ENCODE measurements at places on chromosomes 11 and 22.

- DNase-seq: no peak
These were observed 47.6 kb downstream of the BRD1 start for GRCh38 chr22:49779853-49780697.

DNA sequence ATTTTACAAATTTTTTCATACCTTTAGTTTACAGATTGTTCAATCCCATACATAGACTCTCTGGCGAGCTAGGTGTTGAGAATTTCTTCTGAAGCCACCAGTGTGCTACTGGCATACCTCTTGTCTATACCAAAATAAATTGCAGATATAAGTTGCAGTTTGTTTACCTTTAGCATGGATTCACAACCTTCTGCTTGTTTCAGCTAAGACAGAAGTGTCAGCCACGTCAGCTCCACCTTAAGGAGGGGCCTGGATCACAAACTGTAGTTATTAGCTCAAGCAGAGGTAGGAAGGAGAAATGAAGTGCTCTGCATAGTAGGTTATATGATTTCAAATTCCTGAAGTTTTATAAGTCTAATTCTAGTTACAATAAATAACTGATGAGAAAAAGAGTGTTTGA lies at the start of gene NXPE4:
Gene NXPE4 (minus strand): TSS at position 216 of the 400 bp plus-strand sequence. CDS start 1,027 bp downstream, outside the sequence.
- no peak for DNase-seq

- no peak for DNase-seq
These were observed 16.3 kb downstream of the PARVA start for GRCh38 chr11:12393691-12394090.

DNA sequence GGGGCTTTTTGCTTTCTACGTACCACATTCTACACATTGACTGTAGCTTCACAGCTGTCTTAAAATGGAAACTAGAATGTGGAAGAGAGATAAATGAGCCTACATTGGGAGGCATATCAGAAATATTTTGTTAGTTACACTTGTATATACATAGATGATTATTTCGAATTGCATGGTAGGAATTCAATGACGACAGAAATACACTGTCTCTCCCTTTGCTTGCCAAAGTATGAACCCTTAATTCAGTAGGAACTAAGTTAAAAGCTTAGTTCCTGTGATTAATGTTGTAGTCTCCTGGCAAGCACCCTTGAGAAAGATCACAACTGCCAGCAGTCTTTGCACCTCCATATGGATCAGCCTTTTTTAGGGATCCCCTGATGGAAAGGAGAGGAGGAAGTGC lies 10.1 kb downstream of the C11orf87 start:
- DNase-seq: no peak

DNA sequence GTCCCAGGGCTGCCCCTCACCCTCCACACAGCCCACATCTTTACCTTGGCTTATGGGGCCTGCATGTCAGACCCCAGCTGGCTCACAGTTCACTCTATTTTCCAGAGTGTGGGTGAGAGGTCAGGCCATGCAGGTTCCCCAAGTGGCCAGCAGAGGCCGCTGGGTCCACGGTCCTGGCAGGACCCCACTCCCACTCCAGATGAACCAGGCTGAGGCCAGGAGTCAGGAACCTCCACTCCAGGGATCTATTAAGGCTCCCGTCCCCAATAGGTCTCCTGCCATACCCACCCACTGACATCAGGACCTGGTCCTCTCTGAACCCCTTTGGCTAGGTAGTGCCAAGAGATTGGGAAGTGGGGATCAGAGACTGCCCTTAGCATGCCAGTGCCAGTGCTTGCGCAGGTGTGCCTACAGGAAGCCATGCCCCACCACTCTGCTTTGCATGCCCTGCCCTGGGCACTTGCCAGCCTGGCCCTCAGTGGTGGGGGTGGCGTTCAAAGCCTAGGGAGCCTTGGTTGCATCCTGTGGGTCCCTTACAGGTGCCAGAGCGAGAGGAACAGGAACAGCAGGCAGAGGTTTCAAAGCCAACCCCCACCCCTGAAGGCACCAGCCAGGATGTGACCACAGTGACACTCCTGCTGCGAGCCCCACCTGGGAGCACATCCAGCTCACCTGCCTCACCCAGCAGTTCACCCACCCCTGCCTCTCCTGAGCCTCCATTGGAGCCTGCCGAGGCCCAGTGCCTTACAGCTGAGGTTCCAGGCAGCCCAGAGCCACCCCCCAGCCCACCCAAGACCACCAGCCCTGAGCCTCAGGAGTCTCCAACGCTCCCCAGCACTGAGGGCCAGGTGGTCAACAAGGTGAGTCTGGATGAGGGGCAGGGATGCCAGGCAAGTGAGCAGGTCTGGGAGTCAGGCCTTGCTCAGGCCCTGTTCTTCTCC lies 8.3 kb downstream of the SMTN start:
- DNase-seq: peak; percentile 38

- DNase-seq: no peak
These were observed 58.7 kb upstream of the ATXN10 start for GRCh38 chr22:45612940-45613339.

- DNase-seq: no peak
These were observed 1.6 kb downstream of the SPTBN2 start for GRCh38 chr11:66727282-66728037.
